ENCODE measurements at places on chromosomes 4 and X.

GRCh38 chrX:131394384-131394783 is 105.3 kb upstream of the IGSF1 start:
- DNase-seq, result no peak

DNA sequence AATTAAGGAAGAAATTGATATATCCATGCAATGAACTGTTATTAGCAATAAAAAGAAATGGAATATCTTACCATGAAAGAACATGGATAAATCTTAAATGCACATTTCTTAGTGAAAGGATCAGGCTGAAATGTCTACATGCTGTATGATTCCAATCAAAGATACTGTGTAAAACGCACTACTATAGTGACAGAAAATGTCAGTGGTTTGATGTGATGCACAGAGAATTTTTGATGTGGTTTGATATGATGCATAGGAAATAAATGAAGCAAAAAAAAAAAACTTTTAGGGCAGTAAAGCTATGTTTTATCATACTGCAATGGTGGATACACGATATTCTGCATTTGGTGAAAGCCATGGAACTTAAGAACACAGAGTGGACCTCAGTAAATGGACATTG is 547.6 kb downstream of the GABRG1 start:
- no peak for DNase-seq

DNA sequence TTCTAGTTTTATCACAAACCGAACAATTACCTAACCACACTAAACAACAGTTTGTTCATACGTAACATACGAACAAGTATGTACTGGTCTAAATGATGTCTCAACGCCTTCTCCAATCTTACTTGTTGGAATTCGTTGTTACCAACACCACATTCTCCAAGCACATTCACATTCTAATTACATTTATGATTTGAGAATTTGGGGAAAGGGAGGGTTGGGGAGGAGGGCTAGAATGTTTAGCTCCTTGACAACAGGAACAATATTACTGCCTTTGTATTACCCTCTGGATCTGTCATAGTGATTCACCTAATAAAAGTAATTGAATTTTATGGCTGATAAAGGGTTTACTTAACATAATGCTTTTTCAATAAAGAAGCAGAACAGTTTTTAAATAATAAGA is 24.4 kb downstream of the LCORL start:
- DNase-seq, result no peak

- DNase-seq, result no peak
These were observed 89.4 kb downstream of the AFF1 start for GRCh38 chr4:87024201-87024600.

DNA sequence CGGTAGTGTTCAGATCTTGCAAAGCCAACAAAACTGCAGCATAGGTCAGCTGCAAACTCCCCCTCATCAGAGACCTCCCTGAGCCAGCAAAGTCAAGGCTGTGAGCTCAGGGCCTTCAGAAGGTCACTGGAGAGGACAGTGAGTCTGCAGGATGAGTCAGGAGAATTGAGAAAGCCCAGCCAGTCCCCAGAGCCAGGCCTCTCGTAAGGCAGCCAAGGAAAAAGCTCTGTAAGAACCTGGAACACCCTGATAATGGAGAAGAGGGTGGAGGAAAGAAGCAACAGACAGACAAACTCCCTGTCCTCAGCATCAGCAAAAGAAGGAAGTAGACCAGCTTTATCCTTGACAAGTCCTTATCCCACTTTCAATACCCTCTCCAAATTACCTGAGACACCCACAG is 33.0 kb downstream of the GRIA3 start:
- no peak for DNase-seq

DNA sequence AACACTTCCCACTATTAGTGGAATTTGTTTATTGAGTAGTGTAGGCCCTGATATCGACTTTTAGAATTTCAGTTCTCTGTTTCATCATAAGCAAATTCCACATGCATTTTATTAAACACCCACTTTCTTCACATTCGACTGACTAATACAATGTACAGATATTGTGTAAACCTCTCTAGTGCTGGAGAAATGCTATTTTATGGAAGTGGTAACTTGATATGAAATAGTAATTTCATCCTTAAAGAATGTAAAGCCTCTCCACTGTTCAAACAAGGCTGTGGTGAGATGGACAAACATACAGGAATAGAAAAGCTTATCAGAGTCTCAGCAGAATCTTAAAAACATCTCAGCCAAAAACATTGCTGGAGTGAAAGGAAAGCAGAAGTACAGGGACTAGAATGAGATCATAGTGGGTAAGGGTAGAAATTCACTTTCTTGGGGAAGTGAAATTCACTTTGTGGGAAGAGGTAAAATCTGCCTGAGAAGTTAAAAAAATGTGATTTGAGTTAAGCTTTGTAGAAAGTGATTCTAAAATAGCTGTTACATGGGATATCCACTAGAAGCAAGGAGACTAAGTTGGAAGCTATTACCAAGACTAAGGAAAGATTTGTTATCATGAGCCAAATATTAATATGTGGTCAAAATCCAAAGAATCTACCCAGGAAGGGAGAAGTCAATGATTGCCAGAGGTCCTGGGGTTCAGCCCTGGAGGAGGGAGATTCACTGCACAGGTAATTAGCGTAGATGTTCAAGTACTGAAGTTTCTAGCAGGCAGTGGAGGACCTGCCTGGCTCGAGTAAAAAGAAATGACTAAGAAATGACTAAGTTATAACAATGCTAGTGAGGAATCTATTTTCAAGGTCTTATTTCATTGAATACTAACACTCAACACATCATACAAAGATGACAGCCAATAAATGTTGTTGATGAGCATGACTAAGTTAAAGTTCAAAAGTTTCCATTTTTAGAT is 398.3 kb upstream of the FAM47C start:
- no peak for DNase-seq
